Smooth muscle cell of the pulmonary artery (primary cell): ENCODE measurements at places on chromosomes 1 and 21. TPM values are rescaled to one million over a fixed set of nuclear protein-coding genes. Genes with fewer than 3 reads are reported as not detected.

The TCEA3 gene
- total RNA-seq: 18.0 and 20.0 TPM in 2 replicates

The PTPN22 gene
- 0.91 and 4.7 TPM in 2 replicates for total RNA-seq

The SPATA6 gene
- 3.2 and 6.2 TPM in 2 replicates for total RNA-seq

The ITLN2 gene
- total RNA-seq: 0.52 and 0.69 TPM in 2 replicates

The DUSP12 gene
- 30.5 and 33.0 TPM in 2 replicates for total RNA-seq

The ZNF648 gene
- total RNA-seq: not detected in 2 replicates

The HRNR gene
- not detected in 2 replicates for total RNA-seq

The AADACL3 gene
- total RNA-seq: not detected in 2 replicates

The MTMR11 gene
- total RNA-seq: 8.2 and 11.6 TPM in 2 replicates

The NMNAT2 gene
- total RNA-seq: 0.33 and 2.3 TPM in 2 replicates

The SZT2 gene
- 42.6 and 43.3 TPM in 2 replicates for total RNA-seq

The ANKRD34A gene
- 0.98 and 1.2 TPM in 2 replicates for total RNA-seq

The RXFP4 gene
- 0.07 TPM in 1 of 2 replicates, not detected in the other for total RNA-seq

The CDC42BPA gene
- 47.7 and 62.3 TPM in 2 replicates for total RNA-seq
